Mesenchymal stem cell (in vitro differentiated cells and primary cell): ENCODE measurements at places on chromosomes 2 and 18.

DNA sequence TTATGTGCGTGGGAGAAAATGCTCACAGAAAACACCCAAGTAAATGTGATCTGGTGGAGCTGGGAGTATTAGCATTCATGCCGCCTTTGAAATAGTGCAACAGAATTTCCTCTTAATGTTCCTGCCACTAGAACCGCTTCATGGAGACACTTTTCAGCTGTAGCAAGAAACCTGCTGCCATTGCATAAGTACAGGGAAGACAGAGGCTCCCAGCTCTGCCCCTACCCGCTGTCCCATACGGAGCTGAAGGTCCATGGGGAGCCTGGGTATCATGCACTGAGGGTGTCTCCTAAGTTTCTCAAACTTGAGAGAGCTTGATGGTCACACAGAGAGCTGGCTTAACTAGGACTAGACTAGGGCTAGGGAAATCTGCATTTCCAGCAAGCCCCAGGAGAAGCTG, 49.6 kb downstream of the CRIM1 start:
- peak; percentile 34 for DNase-seq

- no peak for DNase-seq
Measured at GRCh38 chr2:2326068-2327040, 4.7 kb downstream of the MYT1L start.

- DNase-seq, result no peak
Measured at GRCh38 chr18:57077786-57078552, 68.9 kb upstream of the BOD1L2 start.

- DNase-seq, result peak; percentile 89
Measured at GRCh38 chr2:23602116-23602515, 217.1 kb downstream of the KLHL29 start.

GRCh38 chr2:119426801-119427395, 4.8 kb upstream of the TMEM37 start:
- DNase-seq, result peak; percentile 60

DNA sequence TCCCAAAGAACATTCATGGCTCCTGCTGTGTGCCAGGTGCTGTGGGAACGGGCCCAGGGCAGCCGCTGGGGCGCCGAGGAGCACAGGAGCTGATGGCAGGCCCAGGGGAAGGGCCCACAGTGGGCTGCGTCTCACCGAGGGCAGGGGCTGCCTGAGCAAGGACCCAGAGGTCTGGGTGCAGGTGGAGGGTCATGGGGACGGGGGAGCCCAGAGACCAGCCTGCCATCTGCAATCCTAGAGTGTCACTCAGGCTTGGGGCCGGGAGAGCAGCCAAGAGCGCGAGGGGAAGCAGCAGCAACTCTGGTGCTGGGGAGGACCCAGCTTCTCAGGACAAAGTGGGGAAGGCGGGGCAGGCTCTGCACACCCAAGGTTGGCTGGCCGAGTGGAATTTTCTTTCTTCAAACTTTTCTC, 207.4 kb downstream of the HDAC4 start:
- no peak for DNase-seq

DNA sequence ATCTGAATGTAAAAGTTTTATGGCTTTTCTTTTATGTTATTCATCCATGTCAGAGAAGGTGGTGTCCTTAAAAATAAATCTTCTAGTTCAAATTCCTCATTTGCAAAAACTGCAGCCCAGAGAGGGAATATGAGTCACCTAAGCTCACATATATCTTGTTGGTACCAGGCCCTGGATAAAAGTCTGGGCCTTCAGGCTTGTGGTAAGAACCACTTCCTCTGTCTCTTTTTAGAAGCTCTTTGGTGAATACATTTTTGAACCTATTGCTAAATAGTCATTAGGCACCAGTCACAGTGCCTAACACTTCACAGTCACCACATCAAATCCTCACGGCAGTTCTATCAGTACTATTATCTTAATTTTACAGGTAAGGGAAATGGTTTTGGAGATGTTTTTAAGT, 199.2 kb downstream of the KCNS3 start:
- peak; percentile 83 for DNase-seq

DNA sequence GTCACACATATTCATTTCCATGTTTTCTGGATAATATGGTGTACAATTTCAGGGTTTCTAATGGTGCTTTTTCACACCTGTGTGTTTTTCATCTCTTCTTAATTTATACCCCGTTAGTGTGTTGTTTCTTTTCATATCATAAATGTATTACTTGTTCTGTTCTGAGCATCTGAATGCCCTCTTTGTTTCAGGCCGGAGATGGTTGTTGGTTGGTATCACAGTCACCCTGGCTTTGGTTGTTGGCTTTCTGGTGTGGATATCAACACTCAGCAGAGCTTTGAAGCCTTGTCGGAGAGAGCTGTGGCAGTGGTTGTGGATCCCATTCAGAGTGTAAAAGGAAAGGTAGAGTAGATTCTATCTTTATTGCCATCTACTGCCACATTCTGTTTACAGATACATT, 45.1 kb upstream of the TBR1 start:
- no peak for DNase-seq

DNA sequence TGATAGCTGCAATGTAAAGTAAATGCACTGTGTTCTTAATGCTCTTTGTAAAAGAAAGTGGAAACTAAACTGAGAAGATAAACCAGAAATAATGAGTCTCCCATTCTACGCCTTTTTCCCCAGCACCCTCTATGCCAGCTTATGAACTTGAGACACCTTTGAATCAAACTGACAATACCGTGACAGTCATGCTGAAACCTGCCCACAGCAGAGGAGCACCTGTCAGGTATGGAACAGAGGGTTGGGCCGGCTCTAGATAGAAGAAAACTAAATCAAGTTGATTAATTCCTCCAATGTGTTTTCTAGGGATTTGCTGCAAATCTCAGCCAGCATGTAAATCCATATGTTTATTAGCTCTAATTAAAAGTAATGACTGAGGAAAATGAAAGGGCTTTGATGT, 520.6 kb upstream of the RAB12 start:
- DNase-seq, result no peak

DNA sequence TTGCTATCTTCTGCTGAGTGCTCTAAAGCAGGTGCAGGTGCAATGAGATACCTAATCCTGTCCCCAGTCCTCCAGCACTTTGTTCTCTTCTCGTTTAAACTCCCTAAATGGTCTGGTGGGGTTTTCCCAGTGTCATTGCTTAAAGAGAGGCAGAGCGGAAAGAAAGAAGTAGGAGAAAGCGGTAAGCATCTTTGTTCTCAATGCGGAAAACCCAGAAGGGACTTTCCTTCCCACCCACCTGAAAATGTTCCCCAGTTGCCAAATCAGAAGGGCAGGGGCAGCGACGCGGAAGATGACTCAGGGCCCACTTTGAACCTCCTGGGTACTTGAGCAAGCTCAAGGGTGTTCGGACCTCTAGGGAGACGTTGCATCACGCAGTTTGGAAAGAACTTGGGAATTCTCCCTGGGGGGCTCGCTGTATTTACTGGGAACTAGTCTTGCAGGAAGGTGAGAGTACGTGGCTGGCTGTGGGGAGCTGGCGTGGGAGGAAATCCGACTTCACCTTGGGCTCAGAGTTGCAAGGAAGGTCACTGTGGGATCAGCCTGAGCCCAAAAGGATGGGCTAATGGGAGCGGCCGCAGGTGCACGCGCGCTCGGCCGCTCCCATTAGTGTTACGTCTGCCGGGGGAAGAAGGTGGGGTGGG, 589 bp upstream of the SGPP2 start:
- DNase-seq, result peak; percentile 52

- DNase-seq, result peak; percentile 82
Measured at GRCh38 chr2:45128580-45128997, 119.3 kb upstream of the SIX2 start.

- DNase-seq, result no peak
Measured at GRCh38 chr2:180169474-180169873, 162.4 kb upstream of the CWC22 start.

- DNase-seq, result no peak
Measured at GRCh38 chr2:138500592-138501424, 762 bp upstream of the SPOPL start.

DNA sequence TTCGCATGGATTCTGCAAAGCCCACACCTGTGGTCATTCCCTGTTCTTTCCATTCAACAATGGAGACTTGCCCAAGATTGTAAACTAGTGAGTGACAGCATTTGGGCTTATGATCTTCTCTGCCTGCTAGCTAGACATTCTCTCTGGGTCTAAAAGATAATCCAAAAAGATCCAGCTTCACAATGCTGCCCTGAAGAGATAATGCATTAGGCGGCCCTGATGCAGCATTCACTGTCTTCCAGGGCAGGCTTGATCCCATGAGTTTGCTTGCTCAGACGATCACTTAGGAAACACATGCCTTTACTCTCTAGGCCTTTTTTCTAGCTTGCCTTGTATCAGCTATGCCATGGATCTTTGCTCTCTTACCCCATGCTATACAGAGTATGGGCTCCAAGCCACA, 196.1 kb downstream of the SETBP1 start:
- no peak for DNase-seq

GRCh38 chr2:160051371-160051800, 11.0 kb downstream of the PLA2R1 start:
- no peak for DNase-seq

DNA sequence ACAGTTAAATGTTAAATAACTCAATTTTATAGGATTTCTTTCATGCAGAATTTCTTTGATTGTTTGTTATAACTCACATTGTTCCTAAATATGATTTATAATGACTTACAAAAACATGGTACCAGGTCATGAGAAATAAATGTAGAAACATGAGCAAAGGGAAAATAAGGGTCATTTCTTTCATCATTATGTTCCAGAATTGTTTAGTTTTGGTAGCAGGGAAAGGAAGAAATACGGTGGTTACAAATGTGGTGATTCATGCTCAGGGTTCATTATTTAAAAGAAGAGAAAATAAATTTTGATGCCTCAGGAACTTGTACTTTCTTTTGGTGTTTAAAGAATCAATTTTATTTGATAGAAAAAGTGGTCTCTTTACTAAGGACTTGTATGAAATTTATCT, 4.4 kb downstream of the LYPD6B start:
- peak; percentile 63 for DNase-seq

GRCh38 chr2:160381425-160381951, 112.1 kb downstream of the RBMS1 start:
- DNase-seq, result no peak

GRCh38 chr2:18831916-18832510, 242.6 kb upstream of the NT5C1B start:
- peak; percentile 3 for DNase-seq

- DNase-seq, result peak; percentile 89
Measured at GRCh38 chr2:48343571-48344440, 186.1 kb upstream of the STON1 start.

- no peak for DNase-seq
Measured at GRCh38 chr2:117411983-117412382, 402.5 kb upstream of the DDX18 start.

- DNase-seq, result no peak
Measured at GRCh38 chr2:84121-84520, 37.8 kb upstream of the FAM110C start.

DNA sequence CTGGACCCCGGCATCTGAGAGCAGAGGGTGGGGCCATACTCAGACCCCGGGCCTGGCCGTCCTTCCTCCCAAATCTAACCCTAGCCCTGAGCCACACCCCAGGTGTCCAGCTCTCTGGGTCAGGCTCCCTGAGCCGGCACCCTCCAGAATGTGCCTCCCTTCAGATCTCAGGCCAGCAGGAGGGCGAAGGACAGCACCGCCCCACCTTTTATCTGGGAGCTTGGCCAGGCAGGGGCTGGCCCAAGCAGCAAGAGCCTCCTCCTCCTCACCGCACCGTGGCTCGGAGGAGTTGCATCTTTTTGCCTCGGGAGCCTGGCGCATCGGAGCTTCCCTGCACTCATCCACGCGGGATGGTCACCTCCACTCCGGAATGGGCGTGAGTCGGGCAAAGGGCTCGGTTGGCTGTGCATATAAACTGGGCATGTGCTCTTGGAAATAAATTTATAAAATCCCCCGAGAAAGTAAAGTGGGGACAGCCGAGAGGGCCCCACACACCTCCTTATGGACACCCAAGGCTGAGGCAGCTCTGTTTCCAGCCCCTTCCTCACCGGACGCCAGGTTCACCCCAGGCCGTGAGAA, 69.1 kb upstream of the CTDP1 start:
- DNase-seq, result no peak

DNA sequence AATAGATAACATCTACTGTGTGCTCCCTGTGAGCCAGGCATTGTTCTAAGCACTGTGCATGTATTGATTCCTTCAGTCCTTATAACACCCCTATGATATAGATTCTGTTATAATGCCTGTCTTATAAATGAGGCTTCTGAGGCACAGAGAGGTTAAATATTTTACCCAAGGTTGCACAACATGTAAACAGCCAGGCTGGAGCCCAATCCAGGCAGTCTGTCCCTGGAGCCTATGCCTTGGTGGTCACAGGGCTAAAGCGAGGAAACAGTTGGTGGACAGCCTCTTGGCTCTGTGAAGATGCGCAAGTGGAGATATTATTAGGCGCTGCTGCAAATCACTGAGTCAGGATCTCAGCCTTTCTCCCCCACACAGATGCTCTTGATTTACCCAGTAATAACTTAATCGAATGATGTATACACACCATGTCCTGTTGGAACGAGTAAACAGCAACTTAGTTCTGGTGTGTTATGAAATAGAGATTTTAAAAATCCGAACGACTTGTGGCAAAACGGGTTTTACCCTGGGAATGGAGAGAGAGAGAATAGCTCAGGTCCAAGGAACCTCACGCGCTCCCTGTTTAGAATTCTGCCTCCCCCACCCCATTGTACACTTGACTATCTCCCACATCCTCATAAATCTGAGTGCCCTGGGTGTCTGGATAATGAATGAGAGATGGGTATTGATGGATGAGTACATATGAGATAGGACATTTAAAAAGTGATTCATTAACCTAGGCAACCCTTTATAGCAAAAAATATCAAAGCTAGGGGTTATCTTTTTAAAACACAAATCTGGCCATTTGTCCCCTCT, 231.9 kb downstream of the BCL2 start:
- DNase-seq, result no peak

GRCh38 chr2:34849827-34850226, 1250.7 kb upstream of the FAM98A start:
- no peak for DNase-seq

GRCh38 chr2:179818546-179818945, 42.9 kb downstream of the ZNF385B start:
- no peak for DNase-seq

- DNase-seq, result no peak
Measured at GRCh38 chr2:46202987-46203386, 94.2 kb upstream of the EPAS1 start.

GRCh38 chr2:85410584-85411404, 628 bp upstream of the CAPG start:
- DNase-seq, result no peak

DNA sequence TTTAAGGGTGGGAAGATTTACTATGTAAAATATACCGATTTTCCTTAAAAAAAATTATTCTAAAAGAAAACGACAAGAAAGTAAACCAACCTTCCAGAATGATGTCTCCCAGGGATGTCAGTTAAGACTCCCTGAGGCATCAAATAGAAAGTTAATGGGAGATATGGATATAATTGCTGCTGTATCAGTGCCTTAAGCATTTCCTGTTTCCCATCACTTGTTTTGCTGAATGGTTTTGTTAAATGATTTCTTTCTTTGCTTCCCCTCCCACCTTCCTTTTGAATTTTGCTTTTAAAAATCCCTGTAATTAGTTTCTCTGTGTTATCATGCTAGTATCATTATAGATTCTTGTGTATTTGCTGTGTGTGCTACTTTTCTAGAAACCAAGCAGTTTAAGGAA, 154.3 kb upstream of the CWC22 start:
- DNase-seq, result no peak

GRCh38 chr18:10437837-10438236, 16.6 kb upstream of the APCDD1 start:
- DNase-seq, result no peak

GRCh38 chr2:234630801-234631261, 133.9 kb upstream of the ARL4C start:
- DNase-seq, result peak; percentile 58
